ENCODE measurements at places on chromosomes 1 and 21. TPM values are rescaled to one million over a fixed set of nuclear protein-coding genes. Genes with fewer than 3 reads are reported as not detected.

Gene UTS2
- not detected for total RNA-seq

Gene FCGR3A
- not detected for total RNA-seq

Gene RYR2
- 0.13 TPM for total RNA-seq

Gene TMEM240
- 0.68 TPM for total RNA-seq

Data from A549 treated with ZK216348 at 1 μM for 4 hours (cell line).